ENCODE measurements at places on chromosomes 7 and 10.

DNA sequence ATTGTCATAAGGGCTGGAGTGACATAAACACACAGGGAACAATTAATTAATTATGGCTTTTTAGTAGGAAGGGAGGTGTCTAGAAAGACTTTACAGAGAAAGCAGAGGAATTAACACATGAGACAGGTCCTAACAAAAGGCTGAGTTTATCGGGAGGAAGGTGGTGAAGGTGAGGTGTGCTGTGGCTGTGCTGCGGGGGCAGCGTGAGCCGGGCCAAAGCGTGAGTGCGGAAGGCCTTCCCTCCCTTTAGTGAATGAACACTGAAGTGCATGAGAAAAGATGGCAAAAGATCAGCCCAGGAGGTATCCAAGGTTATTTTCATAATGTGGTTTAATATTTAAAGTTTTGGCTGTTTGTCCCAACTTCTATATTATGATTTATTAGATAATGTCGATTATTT, 243.4 kb upstream of the PLXNA4 start:
- DNase-seq = no peak

- DNase-seq = peak; percentile 25
Measured at GRCh38 chr7:99371376-99371920, 3.1 kb upstream of the ARPC1B start.

GRCh38 chr10:110430340-110431273, 67.1 kb upstream of the DUSP5 start:
- DNase-seq = no peak

GRCh38 chr10:76992467-76992866, 645.1 kb downstream of the KCNMA1 start:
- DNase-seq = no peak

Data from EH (cell line).